ENCODE measurements at places on chromosomes 16 and 17.
A peak's percentile ranks its signal among the peaks of the same experiment; 100 is the strongest.

GRCh38 chr16:25151996-25152395 lies 40.5 kb downstream of the LCMT1 start:
- DNase-seq, result peak; percentile 82

DNA sequence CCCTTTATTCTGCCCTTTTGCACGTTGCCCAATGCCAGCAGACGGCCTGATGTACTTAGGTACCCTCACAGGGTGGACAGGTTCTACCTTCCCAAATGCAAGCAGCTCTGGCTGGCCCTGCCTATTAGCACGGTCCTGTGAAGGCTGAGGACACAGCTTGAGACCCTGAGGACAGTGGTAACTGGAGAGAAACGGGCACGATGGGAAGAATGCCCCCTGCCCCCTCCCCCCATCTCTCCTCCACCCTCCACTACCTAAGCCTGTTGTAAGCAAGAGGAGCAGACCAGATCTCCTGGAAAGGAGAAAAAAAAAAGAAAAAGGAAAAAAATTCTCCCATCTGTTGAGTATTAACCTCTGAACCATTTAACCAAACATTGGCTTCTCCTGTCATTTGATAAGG lies 34.1 kb downstream of the MEOX1 start:
- DNase-seq, result no peak

- no peak for DNase-seq
These were observed 6.4 kb downstream of the TP53I13 start for GRCh38 chr17:29574732-29575510.

DNA sequence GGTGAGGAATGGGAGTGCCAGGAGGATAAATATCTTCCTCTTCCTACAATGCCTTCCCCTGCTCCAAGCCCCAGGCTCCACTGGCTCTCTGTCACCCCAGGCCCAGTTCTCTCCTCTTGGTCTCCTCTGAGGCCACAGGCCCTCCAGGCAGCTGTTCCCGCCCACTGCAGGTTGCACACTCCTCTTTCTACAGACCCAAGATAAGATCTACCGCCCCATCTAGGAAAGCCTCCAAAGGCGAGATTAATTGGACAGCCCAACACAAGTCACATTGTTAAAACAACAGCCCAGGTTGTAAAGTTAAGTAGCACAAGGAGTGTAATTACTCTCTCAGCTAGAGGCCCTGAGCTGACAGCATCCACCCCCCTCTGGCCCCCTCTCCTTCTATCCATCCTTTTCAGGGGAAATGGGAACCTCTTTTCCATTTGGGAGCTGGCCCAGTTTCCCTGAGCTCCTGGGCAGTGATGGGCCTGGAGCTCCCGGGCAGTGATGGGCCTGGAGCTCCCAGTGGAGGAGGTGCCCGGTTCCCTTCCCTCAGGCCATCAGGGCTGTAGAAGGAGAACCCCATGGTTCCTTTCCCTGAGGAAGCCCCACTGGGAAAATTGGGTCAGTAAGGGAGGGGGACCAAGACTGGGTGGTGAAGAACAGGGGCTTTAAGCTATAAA lies 7.3 kb downstream of the DLX4 start:
- no peak for DNase-seq

GRCh38 chr17:17017343-17018014 lies 24.8 kb upstream of the MPRIP start:
- no peak for DNase-seq

GRCh38 chr17:63309021-63309420 lies 137.1 kb downstream of the CYB561 start:
- peak; percentile 57 for DNase-seq

- no peak for DNase-seq
These were observed 316 bp downstream of the DLG4 start for GRCh38 chr17:7219229-7219811.

- peak; percentile 91 for DNase-seq
These were observed 313.2 kb upstream of the KCNJ16 start for GRCh38 chr17:69761767-69762321.

GRCh38 chr17:30251931-30252330 lies 16.4 kb upstream of the SLC6A4 start:
- no peak for DNase-seq

- peak; percentile 62 for DNase-seq
These were observed 43.5 kb downstream of the REXO5 start for GRCh38 chr16:20849589-20850390.

DNA sequence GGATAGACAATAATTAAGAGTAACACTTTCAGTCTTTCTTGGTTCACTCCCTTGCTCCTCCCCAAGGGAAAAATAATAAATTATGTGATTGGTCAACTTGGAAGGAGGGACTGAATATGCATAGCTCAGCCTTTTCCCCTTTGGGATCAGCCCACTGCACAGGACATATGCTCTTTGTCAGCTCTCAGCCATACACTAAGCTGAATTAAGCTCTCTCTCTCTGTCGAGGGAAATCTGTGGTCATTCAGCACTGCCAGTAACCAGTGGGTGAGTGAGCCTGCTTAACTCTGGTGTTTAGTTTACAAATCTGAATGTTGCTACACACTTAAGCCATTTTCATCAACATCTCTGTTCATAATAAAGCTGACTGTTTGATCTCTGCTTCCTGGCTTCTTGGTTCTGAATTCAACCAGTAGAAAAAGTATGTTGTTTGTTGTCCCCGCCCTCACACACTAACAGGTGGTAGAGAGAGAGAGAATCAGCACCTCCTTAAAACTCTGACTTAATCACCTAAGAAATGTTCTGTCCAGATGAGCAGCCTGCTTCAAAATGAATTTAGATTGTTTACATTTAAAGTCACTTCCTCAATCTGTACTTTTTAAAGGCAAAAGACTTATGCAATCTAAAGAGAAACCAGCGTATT lies 102.3 kb upstream of the C17orf78 start:
- peak; percentile 5 for DNase-seq

DNA sequence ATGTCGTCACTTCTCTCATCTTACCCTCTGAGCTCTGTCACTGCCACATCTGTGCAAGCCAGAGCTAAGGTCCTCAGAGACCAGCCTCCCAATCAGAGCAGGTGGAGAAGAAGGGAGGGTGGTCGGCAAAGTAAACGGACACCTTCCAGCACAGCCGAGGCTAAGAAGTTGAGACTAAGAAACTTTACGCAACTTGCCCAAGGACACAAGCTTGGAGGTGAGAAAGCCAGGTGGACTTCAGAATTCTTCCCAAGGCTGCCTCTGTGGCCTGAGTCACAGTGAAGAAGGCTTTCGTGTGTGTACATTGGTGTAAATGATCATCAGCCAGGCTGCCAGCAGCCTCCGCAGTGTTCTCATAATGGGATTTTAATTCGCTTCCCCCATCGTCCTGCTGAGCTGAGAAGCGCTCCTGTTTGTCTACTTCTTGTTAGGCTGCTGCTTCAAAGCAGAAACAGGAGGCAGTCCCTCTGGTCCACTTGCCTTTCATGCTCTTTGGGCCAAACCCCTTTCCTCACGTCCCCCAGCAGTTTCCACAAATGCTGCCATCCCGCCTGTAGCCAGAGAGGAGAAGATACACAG lies 125.0 kb upstream of the RPL38 start:
- DNase-seq, result no peak

- DNase-seq, result no peak
These were observed 2.9 kb upstream of the RAB40C start for GRCh38 chr16:586645-587590.

GRCh38 chr17:17119533-17119932 lies 77.3 kb downstream of the MPRIP start:
- DNase-seq, result peak; percentile 52
